ENCODE measurements at places on chromosomes 11 and 22. TPM values are rescaled to one million over a fixed set of nuclear protein-coding genes. Genes with fewer than 3 reads are reported as not detected.

The OR51E2 gene
- 0.38 TPM for total RNA-seq

The PPFIBP2 gene
- total RNA-seq = 2.4 TPM

DNA sequence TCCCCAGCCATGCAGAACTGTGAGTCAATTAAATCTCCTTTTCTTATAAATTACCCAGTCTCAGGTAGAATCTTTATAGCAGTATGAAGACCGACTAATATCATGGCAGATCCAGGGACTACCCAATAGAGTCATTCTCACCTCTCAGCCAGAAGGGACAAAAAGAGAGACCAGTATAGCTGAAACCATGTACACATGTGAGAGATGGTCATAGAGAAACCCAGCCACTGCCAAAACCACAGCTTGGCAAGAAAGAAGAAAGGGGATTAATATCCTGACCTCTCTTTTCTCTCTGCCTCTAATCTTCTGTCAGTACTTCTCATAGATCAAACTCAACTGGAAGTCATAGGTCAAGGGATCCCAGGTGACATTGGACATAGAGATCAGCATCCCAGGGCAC, 109.8 kb downstream of the CCDC34 start:
- H3K27me3 ChIP-seq = no peaks in the 10 kb centered on the region
- H3K4me1 ChIP-seq = peaks cover 11% of the 10 kb centered on the region
- H3K27ac ChIP-seq = no peak overlapping the region
- peak; percentile 34 for DNase-seq
- H3K36me3 ChIP-seq = no peaks in the 10 kb centered on the region

DNA sequence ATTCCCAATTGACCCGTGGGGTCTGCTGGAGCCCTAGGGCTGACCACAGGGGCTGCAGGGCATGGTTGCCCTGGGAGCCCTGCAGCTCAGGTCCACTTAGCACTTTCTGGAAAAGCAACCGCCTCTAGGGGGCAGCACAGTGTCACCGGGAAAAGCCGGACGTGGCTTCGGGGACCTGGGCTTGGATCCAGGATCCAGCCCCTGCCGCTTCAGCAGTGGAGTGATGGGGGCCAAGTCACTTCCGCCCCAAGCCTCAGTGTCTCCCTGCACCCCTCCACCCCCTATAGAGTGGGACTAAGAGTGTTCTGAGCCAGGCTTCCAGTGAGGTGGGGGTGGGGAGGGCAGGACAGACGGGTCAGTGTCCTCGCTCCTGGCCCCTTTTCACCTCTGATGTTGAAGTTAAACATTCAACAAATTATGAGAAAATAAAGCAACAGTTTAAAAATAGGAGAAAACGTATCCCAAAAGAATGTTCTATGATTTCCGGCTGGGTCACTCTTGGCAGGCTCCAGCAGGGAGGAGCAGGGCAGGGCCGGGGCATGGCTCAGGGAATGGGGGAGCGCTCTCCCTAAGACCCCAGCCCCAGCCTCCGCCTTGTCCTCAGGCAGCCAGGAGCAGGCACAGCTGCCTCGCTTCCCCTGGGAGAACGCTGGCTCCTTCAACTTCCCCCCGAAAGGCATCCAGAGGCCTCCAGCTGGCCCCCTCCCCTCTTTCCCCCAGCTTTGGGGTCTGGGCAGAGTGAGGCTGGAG, 96.5 kb upstream of the FGF3 start:
- peak overlapping the region; percentile 61 for H3K27ac ChIP-seq
- peak; percentile 34 for DNase-seq
- no peaks in the 10 kb centered on the region for H3K27me3 ChIP-seq
- no peak overlapping the region for H3K4me3 ChIP-seq

- no peak for DNase-seq
- peaks cover 18% of the 10 kb centered on the region for H3K4me1 ChIP-seq
- no peak overlapping the region for H3K4me3 ChIP-seq
- no peaks in the 10 kb centered on the region for H3K27me3 ChIP-seq
These were observed 104.3 kb downstream of the TRAF6 start for GRCh38 chr11:36405585-36406367.

Data from astrocyte (in vitro differentiated cells and primary cell).